ENCODE measurements at places on chromosomes 2 and 18.

GRCh38 chr2:126723281-126723815 is 67.4 kb downstream of the GYPC start:
- no peak for DNase-seq

DNA sequence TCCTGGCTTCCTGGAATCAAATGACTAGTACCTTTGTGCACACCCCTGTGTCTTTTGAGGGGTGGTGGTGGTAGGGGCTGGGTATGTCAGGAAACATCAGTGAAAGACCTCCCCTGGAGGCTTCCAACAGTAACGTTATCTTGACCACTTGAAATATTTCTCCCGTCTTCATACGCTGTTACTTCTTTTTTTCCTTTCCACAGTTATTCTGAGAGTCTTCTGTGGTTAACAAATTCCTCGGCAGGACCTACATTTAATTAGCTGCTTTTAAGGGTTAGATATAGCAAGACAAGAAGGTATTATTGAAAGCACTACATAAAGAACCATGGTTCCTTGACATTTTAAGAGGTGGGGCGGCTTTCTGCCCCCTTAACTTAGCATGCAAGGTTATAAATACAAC is 34.6 kb downstream of the UGP2 start:
- no peak for DNase-seq

GRCh38 chr2:229237270-229237669 is 33.8 kb downstream of the PID1 start:
- DNase-seq: no peak

GRCh38 chr18:6054256-6054842 is 159.0 kb upstream of the TMEM200C start:
- DNase-seq: no peak

- no peak for DNase-seq
Measured at GRCh38 chr2:193153576-193153975, 958.8 kb upstream of the TMEFF2 start.
